ENCODE measurements at places on chromosomes 7 and 10.
A peak's percentile ranks its signal among the peaks of the same experiment; 100 is the strongest.

- no peak for DNase-seq
Measured at GRCh38 chr10:121250995-121251764, 347.1 kb downstream of the FGFR2 start.

DNA sequence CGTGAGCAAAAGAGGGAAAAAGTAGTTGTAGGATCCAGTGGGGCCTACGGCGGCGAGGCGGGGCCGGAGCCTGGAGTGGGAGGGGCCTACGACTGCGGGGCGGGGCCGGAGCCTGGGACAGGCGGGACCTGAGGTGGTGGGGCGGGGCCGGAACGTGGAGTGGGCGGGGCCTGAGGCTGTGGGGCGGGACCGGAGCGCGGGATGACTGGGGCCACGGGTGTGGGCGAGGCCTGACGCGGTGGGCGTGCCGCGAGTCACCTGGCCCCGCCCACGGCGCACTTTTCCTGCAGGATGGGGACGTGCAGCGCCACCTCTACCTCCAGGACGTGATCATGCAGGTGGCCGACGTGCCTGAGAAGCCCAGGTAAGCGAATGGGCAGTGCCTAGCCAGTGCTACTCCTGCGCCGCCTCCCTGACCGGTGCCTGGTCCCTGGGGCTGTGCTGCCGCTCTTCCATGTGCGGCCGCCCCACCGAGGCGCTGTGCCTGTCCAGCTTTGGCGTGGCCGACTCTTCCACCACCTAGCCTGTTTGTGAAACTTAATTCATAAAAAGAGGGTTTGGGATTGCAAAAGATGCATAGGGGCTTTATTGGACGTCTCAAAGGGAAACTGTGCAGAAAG, 496 bp downstream of the ZNF511 start:
- DNase-seq, result peak; percentile 85

DNA sequence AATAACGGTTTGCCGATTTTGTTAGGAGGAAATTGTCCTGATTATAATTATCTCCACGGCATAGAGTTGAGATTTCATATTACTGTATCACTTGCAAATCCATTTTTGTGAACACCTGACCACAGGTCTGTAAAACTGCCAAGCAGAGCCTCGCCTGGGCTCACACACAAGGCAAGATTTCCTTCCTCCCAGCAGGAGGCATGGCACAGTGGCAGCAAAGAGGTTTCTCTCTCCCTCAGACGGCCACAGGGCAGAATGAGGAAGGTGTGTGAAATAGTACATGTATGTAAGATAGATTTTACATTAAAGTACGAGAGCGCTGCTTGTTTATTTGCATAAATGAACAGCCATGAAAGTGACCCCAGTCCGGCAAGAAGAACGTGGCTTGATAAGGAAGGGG, 130.1 kb downstream of the CELF2 start:
- no peak for DNase-seq

DNA sequence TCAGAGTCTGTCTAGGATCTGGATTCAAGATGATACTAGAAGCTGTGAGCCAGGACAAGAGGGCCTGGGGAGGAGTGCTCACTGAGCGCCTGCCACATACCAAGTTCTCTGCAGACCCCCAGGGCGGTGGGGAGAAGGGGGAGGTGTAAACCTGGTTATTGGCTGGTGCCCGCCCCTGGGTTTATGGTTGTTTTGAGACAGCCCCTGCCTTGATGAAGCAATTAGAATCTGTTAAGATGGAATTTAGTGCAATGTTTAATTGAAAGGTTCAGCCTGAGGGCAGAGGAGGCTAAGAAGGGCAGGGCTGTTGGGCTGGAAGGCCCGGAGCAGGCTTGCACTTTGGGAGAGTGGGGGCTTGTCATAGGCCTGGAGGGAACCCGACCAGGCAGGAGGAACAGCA, 42.7 kb downstream of the PRF1 start:
- no peak for DNase-seq

DNA sequence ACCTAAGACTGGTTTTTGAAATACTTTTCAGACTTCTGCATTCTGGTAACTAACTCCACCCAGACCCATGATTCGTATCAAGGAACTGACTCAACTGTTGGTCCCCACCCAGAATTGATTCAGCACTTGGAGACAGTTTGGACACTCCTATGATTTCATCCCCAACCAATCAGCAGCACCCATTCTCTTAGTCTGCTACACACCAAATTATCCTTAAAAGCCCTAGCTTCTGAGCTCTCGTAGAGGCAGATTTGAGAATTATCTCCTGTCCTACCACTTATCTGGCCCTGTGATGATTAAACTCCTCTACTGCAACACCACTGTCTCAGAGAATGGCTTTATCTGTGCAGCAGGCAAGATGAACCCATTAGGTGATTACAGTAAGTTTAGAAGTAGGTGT, 7.7 kb upstream of the GSTO1 start:
- no peak for DNase-seq

- no peak for DNase-seq
Measured at GRCh38 chr10:29857843-29858701, 201.3 kb downstream of the JCAD start.

- no peak for DNase-seq
Measured at GRCh38 chr7:156932006-156932405, 17.5 kb upstream of the NOM1 start.

DNA sequence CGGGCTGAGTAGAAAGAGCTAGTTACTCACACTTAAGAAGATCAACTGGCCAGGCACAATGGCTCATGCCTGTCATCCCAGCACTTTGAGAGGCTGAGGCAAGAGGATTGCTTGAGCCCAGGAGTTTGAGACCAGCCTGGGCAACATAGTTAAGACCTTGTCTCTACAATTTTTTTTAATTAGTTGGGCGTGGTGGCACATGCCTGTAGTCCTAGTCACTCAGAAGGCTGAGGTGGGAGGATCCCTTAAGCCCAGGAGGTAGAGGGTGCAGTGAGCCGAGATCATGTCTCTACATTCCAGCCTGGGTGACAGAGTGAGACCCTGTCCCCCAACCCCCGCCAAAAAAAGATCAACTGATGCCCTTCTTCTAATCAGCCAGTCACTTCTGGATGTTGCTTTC, 74.6 kb upstream of the ATP6V0A4 start:
- no peak for DNase-seq

DNA sequence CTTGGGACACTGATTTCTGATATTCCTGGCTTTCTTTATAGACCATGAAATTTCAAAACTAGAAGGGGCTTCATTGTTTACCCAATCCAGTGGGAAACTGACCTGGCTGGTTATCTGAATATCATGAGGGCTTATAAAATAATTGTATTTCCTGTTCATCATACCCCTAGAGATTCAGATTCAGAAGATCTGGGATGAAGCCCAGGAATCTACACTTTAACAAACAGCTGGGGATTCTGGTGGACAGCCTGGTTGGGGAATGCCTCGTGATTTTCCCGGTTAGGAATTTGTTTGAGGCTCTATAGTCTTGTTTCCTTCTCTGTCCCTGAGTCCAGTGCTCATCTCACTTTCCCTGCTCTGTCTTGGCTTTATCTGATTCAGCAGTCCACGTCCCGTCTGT, 110.3 kb downstream of the ADRA2A start:
- no peak for DNase-seq

GRCh38 chr10:128612195-128612594, 486.0 kb upstream of the MKI67 start:
- DNase-seq, result no peak

- no peak for DNase-seq
Measured at GRCh38 chr10:61628875-61629513, 33.7 kb upstream of the CABCOCO1 start.

GRCh38 chr7:127953423-127954356, 77.5 kb downstream of the LRRC4 start:
- DNase-seq, result no peak

DNA sequence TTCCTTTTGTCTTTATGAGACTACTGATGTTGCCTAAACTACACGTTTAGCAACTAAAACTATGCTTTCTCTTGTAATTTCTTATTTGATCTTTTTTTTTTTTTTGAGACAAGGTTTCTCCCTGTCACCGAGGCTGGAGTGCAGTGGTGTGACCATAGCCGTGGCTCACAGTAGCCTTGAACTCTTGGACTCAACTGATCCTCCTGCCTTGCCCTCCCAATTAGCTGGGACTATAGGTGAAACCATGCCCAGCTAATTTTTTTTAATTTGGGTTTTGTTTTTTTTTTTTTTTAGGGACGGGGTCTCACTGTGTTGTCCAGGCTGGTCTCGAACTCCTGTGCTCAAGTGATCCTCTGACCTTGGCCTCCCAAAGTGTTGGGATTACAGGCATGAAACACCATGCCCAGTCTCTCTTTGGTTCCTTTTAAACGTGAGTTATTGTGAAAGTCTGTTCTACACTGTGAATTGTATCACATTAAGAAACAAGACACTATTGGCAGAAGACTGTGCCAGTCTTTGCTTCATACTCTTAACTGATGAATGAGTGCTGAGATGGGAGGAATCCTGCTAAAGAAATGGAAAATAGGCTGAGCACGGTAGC, 6.4 kb downstream of the TMEM248 start:
- DNase-seq, result no peak

GRCh38 chr7:123661765-123662164, 6.1 kb downstream of the LMOD2 start:
- no peak for DNase-seq

DNA sequence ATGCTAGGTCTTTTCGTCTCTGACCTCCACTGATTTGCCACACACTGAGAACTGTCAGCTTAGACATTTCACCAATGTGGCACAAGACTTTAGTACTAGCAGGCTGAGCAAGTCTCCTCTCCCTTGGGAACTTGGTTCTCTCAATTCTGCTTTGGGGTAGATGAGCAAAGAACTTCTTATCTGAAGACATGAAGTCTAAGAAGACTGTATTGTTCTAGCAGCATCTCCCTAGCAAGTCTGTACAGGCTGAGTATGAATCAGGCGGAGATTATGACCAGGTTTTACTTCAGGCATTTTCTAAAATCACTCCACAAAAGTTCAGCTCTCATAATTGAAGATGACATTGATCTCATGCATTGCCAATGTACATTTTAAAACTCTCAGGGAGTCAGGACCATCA, 23.8 kb upstream of the STN1 start:
- no peak for DNase-seq

- peak; percentile 77 for DNase-seq
Measured at GRCh38 chr10:13348216-13349017, at the start of gene SEPHS1. Gene SEPHS1 (minus strand): TSS chr10:13348293. CDS start chr10:13344950, 3,343 bp downstream.

- DNase-seq, result peak; percentile 48
Measured at GRCh38 chr10:86711513-86712316, 43.4 kb downstream of the LDB3 start.

DNA sequence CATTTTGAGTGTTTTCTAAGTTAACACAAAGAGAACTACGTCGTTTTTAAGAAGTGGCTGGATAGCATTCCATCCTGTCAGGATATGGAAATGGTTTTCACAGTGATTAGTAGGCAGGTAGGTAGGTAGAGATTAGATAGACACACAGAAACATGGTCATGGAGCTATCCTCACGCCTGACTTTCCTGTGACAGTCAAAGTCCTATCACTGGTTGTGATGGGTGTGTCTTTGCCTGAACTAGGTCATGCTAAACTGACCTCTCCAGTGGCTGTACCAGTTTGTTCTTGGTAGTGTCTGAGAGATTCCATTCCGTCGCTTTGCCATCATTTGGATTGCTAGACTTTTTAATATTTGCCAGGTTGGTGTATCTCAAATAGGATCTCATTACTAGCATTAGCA, 28.2 kb downstream of the FKBP6 start:
- no peak for DNase-seq

- no peak for DNase-seq
Measured at GRCh38 chr10:24459836-24460235, 250.9 kb downstream of the KIAA1217 start.

- DNase-seq, result no peak
Measured at GRCh38 chr7:155483868-155484325, 26.0 kb downstream of the EN2 start.

All from activated T-helper 1 cell treated with anti-CD3 and anti-CD28 coated beads, Interleukin-12 subunit alpha, Interleukin-12 subunit beta, Interleukin-2, Interleukin-4 antibody, amounts not matched to agents 30 ng/mL and 10 ng/mL and 1 ng/mL, durations not matched to agents 14 hours and 24 hours and 36 hours (primary cell).